Spleen (tissue), 13 donors: ENCODE measurements at places on chromosomes 6 and 20.

GRCh38 chr6:125910527-125910926, 46.0 kb upstream of the HINT3 start:
- no peak for DNase-seq

DNA sequence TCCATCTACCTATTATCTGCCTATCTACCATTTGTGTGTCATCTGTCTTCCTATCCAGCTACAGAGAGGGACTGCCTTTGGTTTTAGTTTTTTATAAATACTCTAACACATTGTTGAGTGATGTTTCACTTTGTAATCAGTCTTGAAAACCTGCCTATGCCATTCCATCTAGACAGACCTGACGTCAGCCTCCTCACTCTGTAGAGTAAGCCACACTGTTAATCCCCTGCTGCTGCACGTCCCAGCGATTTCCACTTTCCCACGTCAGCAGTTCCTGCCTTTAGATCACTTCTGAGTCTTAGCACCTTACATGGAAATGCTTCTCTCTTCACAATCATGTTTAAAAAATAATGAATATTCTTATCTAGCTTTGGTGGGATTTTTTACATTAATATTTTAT, 54.8 kb downstream of the PLG start:
- no peak for DNase-seq

DNA sequence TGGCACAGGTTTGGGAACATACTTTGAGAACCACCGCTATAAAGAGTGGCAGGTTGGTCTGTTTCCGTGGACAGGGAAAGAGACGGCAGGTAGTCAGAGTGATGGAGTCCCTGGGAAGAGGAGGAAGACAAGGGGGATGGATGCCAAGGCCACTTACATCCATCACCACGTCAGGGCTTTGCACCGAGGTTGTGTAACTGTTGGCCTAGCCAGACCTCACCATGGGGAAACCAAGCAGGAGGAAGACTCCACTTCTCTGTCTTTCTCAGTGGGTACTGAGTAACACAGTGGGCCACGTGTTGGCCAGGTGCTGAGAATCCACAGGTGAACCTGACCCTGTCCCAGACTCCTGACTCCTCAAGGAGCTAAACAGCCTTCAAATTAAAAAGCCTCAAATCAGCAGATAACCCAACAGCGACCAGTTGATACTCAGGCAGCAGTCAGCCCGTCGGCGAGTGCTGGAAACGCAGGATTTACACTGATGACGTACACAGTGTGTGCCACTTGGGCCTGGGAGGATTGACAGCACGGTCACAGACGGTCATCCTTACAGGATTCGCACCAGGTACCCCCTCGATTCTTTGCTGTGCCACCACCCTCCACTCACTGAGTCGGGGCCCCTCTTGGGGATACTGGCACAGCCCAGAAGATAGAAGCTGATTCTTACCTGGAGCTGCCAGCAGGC, 134.6 kb upstream of the SNX9 start:
- no peak for DNase-seq

GRCh38 chr20:10536531-10536930, 101.4 kb downstream of the SLX4IP start:
- DNase-seq: no peak

GRCh38 chr6:18359237-18359885, 27.8 kb upstream of the RNF144B start:
- DNase-seq: no peak

DNA sequence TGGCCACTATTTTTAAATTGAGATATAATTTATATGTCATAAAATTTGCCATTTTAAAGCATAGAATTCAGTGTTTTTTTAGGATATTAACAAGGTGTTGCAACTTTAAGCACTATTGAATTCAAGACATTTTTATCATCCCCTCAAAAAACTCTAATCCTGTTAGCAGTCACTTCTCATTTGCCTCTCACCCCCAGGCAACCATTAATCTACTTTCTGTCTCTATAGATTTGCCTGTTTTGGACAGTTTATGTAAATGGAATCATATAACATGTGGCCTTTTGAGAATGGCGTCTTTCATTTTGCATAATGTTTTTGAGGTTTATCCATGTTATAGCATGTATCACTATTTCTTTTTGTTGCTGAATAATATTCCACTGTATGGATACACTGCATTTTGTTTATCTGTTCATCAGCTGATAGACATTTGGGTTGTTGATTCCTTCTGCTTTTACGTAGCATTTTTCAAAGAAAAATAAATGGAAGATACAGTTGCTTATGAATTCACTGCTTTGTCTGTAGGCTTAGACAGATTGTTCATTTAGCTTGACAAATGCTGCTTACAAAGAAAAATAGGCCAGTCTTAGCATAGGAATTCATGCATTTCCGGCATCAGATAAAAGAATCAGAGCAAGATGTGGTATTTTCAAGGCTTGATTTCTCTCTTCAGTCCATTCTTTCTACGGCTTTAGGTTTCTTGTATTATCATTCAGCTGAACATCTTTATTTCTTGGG, 52.9 kb downstream of the STK4 start:
- DNase-seq: no peak

DNA sequence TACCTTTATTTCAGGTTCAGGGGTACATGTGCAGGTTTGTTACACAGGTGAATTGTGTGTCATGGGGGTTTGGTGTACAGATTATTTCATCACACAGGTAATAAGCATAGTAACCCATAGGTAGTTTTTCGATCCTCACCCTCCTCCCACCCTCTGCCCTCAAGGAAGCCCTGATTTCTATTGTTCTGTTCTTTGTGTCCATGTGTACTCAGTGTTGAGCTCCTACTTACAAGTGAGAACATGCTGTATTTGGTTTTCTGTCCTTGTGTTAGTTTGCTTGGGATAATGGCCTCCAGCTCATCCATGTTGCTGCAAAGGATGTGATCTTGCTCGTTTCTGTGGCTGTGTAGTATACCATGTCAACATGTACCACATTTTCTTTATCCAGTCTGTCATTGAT, 66.0 kb downstream of the STK4 start:
- no peak for DNase-seq

GRCh38 chr6:142900227-142900971, 44.6 kb downstream of the HIVEP2 start:
- DNase-seq: no peak

DNA sequence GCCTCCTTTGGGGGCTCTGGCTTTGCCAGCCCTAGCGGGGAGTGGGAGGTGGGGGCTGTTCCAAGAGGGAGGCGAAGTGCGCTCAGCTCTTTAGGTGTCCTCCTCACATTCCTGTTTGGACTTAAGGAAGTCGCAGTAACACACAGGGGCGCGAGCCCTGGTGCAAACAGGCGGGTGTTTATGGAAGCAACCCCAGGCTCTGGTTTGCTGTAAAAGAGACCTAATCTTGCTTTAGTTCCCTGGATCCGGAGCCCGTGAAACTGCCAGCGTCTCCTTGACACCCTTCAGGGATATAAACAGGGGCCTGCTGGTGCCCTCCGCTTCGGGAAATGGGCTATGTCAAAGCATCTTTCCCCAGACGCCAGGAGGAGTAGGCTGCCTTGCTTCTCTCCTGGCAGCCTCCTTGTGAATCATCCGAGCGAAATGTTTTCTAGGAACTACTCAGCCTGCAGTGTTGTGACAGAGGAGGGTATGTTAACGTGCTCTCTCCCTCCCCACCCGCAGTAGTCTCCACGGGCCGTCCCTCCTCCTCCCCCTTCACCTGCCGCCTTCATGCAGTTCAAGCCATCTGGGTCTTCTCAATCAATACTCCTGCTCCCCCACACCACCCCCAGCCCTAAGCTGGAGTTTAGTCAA, 168.0 kb upstream of the LRFN2 start:
- DNase-seq: no peak

DNA sequence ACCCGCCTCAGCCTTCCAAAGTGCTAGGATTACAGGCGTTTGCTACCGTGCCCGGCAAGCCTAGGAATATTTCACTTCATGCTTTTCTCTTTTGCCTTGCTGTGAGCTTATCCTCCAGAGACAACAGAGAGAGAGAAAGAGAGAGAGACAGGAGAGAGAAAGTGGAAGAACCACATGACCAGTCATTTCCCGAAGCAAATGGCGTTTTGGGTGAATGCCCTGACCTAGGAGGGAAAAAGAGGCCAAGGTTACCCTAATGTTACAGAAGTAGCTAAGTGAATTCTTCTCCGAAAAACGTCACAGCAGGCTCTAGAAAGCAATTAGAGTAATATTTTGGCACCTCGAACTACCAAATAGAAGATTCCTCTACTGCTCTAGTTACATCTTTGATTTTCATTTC, 9.1 kb downstream of the SGK1 start:
- no peak for DNase-seq

- no peak for DNase-seq
Measured at GRCh38 chr6:120876931-120877330, 457.3 kb downstream of the TBC1D32 start.
